ENCODE measurements at places on chromosomes 4 and X. TPM values are rescaled to one million over a fixed set of nuclear protein-coding genes. Genes with fewer than 3 reads are reported as not detected.

Gene GPR119
- total RNA-seq = not detected

DNA sequence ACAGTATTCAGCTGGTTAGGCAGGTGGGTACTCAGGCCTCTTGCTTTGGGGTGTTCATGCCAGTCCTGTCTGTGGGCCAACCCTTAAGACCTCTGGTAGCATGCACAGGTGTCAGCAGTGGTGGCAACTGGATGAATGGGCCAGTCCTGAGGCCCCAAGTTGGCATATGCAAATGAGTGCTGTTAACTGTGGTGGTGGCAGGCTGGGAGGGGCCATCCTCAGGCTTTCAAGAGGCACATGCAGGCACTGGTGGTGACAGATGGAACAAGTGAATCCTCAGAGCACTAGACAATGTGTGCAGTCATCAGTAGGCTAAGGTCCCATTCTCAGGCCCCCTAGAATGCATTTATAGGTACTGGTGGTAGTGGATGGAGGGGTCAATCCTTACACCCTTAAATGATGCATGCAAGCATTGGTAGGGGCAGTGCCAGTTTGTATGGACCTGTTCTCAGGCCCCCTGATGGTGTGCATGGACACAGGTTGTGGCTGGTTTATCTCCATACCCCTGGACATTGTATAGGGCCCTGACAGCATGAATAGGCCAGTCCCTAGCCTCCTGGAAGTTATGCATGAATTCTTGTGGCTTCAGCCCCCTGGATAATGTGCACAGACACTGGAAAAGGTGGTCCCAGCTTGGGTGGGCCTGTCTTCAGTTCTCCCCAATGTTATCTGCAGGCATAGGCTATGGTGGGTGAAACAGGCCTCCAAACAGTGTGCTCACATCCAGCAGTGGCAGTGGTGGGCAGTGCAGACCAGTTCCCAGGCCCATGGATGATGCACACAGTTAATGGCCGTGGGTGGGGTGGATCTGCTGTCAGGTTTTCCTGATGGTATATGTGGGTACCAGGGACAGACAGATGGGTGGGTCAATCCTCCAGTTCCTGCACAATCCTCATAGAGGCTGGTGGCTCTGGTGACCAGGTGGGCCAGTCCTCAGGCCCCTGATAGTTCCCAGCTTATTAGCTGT, 24.7 kb downstream of the TECRL start:
- DNase-seq = no peak

Gene ENPP6
- not detected for total RNA-seq

Gene VSIG4
- total RNA-seq = not detected

DNA sequence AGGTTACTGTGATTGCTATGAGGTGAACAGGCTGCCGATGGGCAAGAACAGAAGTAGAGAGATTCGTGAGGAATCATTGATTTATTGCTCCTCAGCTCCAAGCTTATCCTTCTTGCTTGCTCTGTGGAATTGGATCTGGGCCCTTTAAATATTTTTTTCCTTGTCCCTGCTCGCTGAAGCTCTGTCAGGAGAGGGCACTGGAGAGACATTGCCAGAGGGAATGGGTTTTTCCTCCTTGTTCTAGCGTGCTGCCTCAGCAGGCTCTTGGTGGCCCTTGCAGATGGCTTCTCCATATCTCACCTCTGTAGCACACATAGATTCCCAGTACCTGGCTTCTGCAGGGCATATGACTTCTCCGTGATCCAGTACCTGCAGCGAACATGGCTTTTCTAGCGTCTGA, 67.4 kb downstream of the CNGA2 start:
- no peak for DNase-seq
